ENCODE measurements at places on chromosomes 12 and 14. TPM values are rescaled to one million over a fixed set of nuclear protein-coding genes. Genes with fewer than 3 reads are reported as not detected.

DNA sequence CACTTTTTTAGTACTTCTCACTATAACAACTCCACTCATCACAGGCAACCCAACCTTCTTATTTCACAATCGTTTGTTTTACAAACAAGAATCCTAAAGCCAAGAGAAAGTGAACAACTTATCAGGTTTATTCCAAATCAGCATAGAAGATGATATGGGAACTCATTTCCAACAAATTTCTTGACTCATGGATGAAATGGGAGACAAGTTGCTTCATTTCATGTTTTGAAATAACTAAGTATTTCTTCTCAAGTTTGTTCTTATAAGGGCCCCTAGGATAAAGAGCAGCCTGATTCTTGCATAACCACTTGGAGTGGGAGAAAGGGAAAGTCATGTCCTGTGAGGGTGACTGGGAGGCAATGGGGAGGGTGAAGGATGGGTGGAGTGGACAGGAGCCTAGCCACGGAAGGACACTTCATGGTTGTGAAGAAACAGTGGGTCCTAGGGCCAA is 168.3 kb downstream of the DUSP6 start:
- no peak for DNase-seq

- DNase-seq = no peak
These were observed 429.3 kb upstream of the SOX5 start for GRCh38 chr12:24378548-24379407.

DNA sequence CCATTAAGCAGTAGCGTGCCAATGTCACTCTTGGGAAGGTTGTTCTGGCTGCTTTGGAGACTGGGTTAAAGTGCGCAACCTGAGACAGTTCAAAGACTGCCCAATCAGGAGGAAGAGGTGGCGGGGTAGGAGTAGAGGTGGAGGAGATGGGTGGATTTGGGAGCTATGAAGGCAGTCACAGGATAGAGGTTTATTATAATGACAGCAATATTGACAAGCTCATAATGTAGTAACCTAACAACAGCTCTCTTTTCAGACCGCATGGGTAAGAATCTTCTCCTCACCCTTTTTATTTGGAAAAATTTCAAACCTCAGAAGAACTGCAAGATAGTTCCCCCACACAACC is 5.3 kb upstream of the PSMD9 start:
- no peak for DNase-seq

GRCh38 chr12:121352682-121353018 is 439 bp upstream of the ANAPC5 start:
- DNase-seq = no peak

DNA sequence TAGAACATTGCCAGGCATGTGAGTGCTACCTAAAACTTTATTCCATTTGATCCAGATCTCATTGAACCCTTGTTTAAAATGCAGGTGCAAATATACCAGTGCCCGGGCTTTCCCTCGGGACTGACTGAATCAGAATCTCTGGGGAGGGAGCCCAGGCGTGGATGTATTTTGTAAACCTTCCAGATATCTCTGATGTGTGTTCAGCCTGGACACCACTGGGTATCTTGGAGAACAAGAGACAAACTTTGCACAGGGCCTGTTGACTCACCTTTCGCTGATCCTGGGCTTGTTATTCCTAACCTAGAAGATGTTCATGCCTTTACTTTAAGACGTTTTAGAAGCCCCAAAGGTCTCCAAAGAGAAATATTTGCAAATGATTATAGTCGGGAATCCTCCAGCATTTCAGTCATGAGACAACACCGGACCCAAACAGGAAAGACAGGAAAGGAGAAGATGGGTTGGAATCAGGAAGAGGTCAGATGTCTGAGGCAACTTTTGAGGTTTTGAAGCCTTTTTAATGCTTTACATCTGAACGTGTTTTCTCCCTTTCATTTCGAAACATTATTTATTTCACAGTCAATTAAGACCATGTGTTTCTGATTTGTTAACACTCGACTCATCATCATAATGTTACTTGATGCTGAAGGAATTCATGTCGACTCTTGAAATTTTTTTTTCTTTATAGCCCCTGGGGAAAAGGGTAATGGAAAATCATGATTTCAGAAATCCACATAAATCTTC is 118.6 kb downstream of the PLXNC1 start:
- DNase-seq = no peak

GRCh38 chr12:87127272-87127671 is 871.1 kb upstream of the MGAT4C start:
- DNase-seq = no peak

DNA sequence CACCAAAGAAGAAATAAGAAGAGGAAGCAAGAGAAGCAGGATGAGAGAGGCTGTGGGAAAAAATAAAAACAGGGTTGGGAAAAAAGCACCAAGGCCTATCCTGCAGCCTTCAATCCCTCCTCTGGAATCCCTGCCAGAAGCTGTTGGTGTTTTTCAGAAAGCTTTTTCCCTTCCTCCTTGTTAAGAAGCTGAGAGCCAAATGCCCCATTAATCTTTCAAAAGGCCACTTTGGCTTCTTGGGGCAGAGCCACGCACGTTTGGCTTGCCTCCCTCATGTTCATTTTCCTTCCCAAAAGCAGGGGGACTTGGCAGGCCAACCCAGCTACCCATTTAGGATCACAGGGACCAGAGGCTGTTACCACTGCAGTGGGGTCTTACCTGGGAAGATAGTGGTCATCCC is 365.3 kb downstream of the NUAK1 start:
- DNase-seq = no peak

GRCh38 chr12:93156086-93156716 is 221.5 kb upstream of the NUDT4 start:
- DNase-seq = no peak

DNA sequence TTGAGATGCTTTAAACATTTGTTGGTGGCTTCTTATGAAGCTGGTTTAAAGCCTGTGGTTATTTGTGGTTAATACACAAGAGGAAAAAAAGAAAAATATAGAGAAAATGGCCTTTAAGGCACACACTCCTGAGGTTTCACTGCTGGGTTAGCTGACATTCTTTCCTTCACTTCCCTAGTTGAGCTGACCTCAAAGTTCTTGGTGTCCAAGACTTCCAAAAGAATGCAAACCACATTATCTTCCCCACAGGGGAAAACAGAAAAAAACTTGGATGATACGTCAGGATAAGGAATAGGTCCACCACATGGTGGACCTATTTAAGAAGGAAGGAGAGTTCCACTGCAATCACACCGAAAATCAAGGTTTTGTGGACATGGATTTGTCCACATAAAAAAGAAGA is 94.3 kb downstream of the SLC25A21 start:
- no peak for DNase-seq

DNA sequence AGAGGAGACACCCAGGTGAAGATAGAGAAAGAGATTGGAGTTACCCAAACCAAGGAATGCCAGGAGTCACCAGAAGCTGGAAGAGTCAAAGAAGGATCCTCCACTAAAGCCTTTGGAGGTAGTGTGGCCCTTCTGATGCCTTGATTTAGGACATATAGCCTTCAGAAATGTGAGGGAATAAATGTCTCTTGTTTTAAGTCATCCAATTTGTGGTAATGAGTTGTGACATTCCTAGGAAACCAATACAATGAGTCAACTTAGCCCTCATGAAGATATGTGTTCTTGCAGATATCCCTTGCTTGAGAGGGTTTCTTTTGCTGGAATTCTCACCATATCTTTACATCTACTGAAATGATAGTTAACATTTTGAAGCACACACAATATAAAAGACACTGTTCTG is 58.8 kb downstream of the CCER1 start:
- DNase-seq = no peak

DNA sequence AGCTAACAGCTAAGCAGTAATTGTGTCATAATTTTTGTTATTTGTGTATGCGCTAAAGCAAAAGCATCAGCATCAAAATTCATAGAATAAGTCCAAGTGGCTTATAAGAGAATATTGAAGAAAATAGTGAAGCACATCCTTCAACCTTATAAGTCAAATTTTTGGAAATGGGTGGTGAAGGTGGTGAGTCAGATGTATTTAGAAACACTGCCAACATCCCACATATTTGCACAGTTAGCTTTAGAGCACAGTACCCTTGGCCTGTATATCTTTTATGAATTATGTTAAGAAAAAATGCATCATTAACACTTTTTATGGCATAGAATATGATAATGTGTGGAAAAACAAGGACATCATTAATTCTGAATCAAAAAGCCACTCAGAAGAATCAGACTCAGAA is 8.0 kb downstream of the SYT10 start:
- DNase-seq = no peak

- peak; percentile 98 for DNase-seq
These were observed 16.9 kb upstream of the AICDA start for GRCh38 chr12:8629486-8630033.

- DNase-seq = no peak
These were observed 65.7 kb downstream of the PRKD1 start for GRCh38 chr14:29861996-29862395.

- DNase-seq = no peak
These were observed 53.2 kb downstream of the GOLGA5 start for GRCh38 chr14:92847278-92847677.

GRCh38 chr12:59070322-59070933 is 150.1 kb upstream of the LRIG3 start:
- no peak for DNase-seq

GRCh38 chr12:56644654-56645053 is 1.1 kb downstream of the ATP5F1B start:
- no peak for DNase-seq

DNA sequence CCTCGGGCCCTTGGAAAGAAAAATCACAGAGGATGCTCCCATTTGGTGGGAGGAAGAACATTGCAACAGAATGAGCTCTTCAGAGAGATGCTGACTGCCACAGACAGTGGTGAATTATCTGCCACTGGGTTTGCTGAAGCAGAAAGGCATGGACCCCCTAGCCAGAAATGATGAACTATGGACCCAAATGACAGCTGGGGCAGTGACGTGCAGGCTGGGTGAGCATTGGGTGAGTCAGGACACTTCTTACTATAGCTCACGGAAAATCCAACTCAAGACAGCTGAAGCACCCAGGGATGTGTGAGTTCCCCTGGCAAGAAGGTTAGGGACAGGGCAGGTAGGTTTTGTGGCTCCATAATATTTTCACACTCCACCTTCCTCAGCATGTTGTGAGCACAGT is 993.2 kb downstream of the BCL11B start:
- no peak for DNase-seq

DNA sequence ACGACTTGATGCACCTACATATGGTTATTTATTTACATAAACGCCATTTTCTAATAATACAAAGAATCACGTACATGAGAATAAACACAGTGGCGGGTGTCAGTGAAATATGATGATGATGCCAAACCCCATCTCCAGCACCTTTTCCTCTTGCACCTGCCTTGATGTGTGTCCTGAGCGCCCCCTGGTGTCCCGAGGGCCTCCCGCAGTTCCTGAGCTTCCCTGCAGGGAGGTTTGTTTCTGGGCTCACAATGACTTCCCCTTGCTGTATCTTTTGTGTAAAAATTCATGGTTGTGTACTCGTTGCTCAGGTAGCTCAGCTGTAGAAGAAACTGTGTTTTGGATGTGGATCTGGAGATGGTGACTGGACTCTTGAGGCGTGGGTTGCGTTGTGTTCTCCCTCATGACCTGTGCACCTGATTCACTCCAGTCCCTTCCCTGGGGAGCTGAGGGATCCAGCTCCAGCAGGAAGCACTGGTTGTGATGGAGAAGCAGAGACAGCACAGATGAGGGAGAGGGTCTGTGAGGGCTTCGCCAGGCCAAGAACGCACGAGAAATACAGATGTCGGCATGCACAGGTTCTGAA is 1037.8 kb downstream of the TMEM121 start:
- no peak for DNase-seq

DNA sequence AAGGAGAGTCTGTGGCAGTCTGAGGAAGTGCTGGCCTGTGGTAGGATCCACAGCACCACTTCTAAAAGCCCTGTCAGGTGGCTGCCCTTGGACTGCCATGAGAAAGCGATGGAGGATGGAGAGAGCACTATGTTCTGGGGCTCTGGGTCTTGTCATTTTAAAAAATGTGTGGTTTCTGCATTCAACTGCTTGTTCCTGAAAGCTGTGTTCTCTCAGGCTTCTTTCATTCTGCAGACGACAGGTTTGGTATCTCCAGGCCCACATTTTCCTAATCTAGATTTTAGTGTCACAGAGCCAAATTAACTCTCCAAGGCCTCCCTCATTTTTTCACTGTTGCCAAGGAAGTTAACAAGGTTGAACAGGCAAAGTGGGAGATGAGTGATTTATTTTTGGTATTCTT is 10.5 kb downstream of the OVCH1 start:
- no peak for DNase-seq

- no peak for DNase-seq
These were observed 276.5 kb upstream of the NPAS3 start for GRCh38 chr14:32662211-32662610.

DNA sequence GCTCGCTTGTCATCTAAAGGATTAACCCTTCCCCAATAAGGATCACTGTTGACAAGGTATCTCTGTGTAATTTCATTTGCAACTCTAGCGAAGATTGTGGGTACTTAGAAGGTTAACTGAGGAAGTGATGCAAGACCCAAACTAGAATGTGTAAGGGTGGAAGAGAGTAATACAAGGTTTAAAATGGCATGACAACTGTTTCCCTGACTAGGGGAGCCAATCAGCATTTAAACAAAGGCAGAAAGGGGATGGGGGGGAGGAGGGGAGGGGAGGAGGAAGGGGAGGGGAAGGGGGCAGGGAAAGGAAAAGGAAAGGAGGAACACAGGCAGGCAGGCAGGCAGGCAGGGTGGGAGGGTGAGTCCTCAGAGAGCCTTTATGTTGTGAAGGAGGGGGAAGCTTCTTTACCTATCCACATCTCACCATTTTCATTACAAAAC is 31.1 kb downstream of the NRDE2 start:
- DNase-seq = no peak

- DNase-seq = no peak
These were observed 164.9 kb downstream of the ANO4 start for GRCh38 chr12:100959481-100959880.

DNA sequence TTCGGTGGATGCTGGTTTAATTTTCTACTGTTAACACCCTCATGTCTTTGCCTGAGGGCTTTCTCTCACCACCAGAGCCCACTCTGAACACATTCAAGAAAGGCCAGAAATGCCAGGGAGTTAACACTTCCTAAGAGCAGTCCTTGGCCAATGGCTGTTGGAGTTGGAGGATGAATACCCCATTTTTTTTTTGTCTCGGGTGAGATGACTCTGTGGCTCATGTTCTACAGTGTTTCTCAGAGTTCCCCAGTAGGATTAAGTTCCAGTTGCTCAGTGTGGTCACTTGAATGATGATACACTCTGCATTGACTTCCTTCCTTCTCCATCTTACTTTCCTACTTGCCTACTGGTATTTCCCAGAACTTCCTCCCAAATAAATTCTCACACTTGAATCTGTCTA is 65.8 kb downstream of the FOS start:
- DNase-seq = no peak

- no peak for DNase-seq
These were observed 38.7 kb downstream of the WIF1 start for GRCh38 chr12:65082406-65082805.

GARIN6 gene
- polyA plus RNA-seq = not detected

RTN1 gene
- polyA plus RNA-seq = 0.20 TPM

ABHD12B gene
- polyA plus RNA-seq = not detected

IFNG-AS1 gene
- polyA plus RNA-seq = 0.40 TPM

MORN3 gene
- polyA plus RNA-seq = 0.16 TPM

RHOJ gene
- not detected for polyA plus RNA-seq

OR6C2 gene
- not detected for polyA plus RNA-seq

PTGDR gene
- polyA plus RNA-seq = not detected

AQP2 gene
- not detected for polyA plus RNA-seq
